HFF-Myc (cell line): ENCODE measurements at places on chromosomes 1 and 21.

DNA sequence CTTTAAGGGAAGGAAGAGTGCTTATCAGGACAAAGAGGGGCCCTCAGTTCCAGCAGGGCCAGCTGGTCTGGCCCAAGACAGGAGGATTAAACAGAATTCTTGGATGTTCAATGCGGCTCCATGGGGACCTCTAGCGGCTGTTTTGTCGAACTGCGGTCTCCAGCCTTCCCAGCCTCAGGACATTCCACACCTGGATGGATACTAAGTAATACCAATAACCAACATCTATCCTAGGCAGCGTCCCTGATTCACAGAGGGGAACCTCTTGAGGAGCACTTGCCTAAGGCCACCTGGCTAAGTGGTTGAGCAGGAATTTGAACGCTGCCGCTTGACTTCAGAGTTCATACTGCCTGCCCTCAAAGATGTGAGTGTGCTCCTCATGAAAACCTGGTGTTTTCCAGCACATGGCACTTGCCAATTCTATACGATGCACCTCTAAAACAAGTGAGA lies 15.5 kb upstream of the CD247 start:
- peak; percentile 24 for DNase-seq

DNA sequence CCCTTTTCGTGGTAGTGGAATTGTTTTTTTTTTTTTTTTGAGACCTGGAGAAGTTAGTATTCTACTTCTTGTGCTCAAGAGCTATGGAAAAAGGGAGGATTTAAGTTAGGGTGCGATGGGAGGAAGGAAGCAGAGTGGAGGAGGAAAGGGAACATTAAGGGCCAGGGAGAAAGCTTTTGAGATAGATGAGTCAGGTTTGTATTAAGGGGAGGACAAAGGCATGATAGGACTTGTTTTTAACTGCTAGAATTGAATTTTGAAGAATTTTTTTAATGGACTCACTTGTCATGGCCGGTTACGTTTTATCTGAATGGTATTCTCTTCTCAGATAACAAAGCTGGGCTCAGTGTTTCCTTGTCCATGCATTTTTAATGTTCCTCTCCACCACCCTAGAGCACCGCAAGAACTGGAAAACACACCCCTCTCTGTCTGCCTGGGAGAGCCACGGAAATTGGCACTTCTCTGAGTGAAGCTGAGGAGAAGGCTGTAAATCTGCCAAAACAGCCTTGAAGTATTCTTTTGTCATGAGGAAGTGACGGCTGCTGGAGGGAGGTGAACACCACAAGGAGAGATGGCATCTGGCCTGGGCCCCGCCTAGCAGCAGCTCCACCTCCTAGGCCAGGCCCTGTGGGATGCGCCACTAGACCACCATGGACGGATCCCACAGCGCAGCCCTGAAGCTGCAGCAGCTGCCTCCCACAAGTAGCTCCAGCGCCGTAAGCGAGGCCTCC lies 3.5 kb downstream of the NIPAL3 start:
- DNase-seq = no peak

DNA sequence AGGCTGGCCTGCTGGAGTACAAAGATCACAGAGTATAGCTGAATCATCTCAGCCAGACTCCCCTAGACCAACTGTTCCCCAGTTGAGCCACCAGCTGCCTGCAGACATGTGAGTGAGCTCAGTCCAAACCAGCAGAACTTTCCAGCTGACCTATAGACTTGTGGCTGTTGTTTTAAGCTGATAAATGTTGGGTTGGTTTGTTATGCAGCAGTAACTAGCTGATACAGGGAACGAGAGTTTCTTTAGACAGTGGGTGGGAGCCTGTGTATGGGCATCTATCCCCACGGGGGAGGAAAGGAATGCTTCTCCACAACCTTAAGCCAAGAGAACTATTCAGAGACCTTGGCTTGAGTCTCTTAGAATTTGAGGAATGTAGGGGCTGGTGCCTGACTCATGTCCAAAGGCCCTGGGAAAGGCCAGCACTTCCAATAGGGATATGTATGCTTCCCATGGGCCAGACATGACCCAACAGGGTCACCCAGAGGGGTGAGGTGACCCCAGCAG lies 30.1 kb downstream of the SLC1A7 start:
- no peak for DNase-seq

- no peak for DNase-seq
These were observed 597.5 kb downstream of the BRINP3 start for GRCh38 chr1:189880135-189880534.

GRCh38 chr1:10901091-10901890 lies 104.8 kb upstream of the CASZ1 start:
- DNase-seq = no peak

- no peak for DNase-seq
These were observed 63.7 kb downstream of the HLCS start for GRCh38 chr21:36902793-36903192.

DNA sequence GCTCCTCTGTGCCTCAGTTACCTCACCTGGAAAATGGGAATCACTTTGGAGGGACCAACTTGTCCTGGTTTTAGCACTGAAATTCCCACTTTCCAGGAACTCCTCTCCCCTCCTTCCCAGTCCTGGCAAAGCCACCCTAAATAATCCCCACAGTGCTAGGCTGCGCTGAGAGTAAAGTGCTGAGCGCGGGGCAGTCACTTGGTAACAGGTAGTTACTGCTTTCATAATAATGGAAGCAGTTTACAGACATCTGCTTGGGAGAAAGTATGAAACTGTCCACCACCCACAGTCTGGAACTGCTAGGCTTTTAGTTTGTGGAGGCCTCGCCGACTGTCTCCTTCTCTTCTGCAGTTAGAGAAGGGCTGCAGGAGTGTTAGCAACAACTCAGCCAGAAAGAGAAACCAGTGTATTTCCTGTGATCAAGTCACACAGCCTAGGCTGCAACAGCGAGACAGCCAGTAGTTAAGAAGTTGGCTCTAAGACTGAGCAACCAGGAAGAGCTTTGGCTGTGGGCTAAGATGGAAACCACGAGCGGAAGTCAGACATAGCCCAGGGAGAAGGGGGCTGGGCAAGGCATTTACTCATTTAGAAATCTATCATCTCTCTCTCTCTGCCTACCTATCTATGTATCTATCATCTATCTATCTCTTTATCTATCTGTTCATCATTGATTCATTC lies 30.8 kb upstream of the ABCG1 start:
- DNase-seq = no peak

GRCh38 chr1:75630004-75630594 lies 19.2 kb upstream of the SLC44A5 start:
- DNase-seq = no peak

- DNase-seq = no peak
These were observed 206.2 kb upstream of the PTBP2 start for GRCh38 chr1:96515430-96515829.

- DNase-seq = peak; percentile 81
These were observed 6.3 kb upstream of the TNNT2 start for GRCh38 chr1:201383647-201384405.

DNA sequence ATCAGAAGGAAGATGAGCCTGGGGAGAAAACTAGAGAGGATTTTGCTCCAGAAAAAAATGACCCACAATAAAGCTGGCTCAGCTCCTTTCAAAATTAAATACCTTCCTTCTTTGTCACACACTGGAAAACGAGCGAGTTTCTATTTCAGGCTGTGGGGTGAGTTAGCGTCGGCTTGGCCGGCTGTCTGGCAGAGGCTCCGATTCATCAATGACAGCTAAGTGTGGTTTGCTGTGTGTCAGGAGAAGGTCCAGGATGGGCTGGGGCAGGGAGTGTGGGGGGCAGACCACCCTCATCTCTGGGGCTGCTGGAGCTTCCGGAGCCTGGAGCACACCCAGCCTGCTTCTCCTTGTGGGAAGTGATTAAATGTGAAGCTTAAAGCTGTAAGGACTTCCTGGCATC lies 120.2 kb downstream of the ETS2 start:
- DNase-seq = peak; percentile 65

DNA sequence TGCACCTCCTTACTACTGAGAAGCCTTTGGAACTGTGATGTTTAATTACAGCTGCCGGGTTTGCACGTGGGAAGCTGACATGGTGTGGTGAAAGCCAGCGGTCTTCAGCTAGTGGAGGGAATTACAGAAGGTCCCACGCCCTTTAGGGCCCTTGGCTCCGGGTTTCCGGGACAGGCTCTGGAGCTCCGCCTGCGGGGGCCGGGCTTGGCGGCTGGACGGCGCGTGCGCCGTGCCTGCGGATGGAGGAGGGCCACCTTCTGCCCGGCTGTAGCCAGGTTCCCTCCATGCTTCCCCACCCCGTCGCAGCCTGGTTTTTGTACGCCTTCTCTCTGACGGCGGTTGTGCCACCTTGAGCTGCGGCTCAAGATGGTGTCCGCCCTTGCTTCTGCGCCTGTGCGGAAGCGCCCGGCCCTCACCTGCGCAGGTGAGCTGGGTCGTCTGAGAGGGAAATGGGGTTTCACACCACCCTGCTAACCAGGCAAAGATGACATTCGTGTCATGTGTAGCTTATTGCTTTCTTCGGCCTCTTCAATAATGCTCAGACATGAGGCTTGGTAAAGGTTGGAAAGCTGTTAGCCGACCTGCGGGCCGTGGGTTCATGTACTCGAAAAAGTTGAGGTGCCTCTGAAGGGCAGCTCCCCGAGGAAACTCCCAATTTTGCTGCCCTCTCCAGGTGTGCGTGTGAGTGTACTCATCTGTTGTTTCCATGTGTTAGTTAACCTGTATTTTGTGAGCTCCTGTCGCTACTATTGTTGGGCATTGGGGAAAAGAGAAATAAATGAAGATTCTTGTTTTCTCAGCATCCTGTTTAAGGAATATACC lies 36.6 kb upstream of the OPRD1 start:
- DNase-seq = no peak

DNA sequence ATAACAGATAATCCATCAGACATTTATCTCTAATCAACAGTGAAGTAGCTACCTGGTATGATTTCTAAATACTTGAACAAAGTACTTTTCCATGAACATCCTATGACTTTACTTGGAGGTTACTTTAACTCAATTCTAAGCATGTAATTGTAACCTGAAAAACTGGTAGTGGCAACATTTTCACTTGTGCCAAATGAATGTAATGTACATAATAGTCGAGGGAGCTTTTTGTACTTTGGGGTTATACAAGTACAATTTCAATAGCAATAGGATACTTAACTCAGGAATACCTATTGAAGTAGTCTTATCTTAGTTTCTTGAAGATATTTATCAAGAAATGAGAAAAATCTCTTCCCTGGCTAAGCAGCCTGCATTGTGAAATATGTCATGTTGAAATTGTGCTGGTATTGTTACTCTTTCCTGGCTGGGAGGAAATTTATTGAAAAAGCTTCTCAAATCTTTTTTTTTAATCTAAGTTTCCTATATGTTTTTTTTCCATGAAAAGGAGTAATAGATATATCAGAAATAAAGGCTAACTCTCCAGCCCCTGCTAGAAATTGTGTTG lies 33.7 kb upstream of the CACYBP start:
- no peak for DNase-seq

DNA sequence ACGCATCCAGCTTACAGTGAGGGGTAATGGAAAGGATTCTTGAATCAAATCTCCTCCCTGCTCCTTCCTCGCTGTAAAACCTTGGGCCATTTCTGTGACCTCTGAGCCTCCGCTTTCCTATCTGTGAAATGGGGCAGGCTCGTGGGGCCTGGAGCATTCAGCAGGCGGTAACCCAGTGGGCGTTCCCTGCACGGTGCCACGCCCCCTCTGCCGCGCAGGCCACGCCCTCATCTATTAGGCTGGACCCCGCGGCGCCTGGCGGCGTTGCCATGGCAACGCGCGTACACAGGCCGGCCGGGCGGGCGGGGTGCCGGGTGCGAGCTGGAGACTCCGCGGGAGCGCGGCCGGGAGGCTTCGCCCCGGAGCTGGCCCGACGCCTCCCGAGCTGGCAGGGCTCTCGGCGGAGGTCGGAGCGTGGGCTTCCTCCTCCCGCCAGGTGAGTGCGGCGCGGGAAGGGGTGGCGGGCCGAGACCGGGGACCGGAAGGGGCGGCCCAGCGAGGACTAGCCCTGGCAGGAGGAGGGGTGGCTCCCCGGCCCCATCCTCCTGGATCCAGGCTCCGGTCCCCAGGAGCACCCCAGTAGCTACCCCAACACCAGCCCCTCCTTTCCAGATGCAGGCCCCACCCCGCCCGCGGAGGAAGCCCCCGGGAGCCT lies at the start of gene FHAD1:
TSS of gene FHAD1 (plus strand) at position 264 of the 655 bp plus-strand sequence. CDS start 4,562 bp downstream, outside the sequence.
- DNase-seq = no peak

DNA sequence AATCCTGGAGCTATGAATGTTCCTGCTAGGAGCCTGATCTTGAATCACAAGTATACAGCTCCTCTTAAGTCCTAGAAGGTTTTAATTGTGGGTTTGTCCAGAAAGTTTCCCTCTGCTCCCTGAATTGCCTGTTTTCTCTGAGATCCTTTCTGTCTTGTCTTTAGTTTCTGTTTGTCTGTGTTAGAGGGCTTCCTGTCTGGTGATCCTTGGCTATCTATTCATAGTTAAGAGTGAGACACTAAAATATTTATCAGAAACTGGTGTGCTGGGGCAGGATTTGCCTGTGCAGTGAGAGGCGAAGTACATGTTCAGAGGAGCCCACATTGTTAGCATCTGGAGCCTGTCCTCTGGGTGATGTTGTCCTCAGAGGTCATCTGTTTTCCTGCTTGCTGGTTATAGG lies 45.4 kb downstream of the ETS2 start:
- no peak for DNase-seq

GRCh38 chr1:222394224-222394623 lies 153.7 kb downstream of the HHIPL2 start:
- DNase-seq = no peak

GRCh38 chr1:170536924-170537551 lies 5.1 kb downstream of the GORAB start:
- DNase-seq = no peak

DNA sequence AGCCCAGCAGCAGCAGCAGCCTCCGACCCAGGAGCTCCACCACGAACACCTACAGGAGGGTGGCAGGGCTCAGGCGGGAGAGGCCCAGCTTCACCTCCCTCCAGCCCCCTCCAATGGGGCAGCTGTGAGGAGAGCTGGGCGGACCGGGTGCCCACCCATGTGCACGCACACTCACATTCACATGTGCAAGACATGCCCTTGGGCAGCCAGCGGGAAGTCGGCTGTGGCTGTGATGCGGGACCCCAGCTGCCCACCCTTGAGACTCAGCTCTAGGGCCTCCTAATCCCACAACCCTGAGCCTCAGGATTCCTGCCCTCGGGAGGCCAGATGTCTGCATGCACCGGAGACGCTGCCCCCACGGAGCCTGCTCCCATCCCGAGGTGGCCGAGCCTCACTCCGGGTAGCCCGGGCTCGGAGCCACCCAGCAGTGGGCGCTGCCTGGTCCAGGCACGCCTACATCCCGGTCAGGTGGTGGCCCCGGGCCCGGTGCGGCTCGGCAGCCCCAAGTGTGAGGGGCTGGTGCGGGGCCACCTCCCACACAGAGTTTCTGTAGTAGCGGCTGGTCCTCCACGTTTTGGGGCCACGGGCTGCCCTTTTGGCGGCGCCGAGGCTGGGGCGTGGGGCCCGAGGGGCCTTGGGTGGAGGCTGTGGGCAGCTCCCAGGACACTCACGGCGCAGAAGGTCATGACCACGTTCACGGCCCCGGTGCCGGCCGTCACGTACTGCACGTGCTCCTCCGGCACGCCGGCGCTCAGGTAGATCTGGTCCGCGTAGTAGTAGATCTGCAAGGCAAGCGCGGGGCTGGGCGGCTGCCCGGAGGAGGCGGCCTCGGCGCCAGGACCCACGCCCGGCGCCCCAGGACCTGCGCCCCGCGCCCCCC lies 12.9 kb upstream of the SLC2A7 start:
- no peak for DNase-seq

- no peak for DNase-seq
These were observed 61.4 kb downstream of the CLIC6 start for GRCh38 chr21:34730194-34730593.

GRCh38 chr21:36820176-36821031 lies 121.5 kb downstream of the SIM2 start:
- no peak for DNase-seq

GRCh38 chr1:91381844-91382243 lies 22.8 kb downstream of the HFM1 start:
- no peak for DNase-seq
